ENCODE measurements at places on chromosomes 13 and 19.

DNA sequence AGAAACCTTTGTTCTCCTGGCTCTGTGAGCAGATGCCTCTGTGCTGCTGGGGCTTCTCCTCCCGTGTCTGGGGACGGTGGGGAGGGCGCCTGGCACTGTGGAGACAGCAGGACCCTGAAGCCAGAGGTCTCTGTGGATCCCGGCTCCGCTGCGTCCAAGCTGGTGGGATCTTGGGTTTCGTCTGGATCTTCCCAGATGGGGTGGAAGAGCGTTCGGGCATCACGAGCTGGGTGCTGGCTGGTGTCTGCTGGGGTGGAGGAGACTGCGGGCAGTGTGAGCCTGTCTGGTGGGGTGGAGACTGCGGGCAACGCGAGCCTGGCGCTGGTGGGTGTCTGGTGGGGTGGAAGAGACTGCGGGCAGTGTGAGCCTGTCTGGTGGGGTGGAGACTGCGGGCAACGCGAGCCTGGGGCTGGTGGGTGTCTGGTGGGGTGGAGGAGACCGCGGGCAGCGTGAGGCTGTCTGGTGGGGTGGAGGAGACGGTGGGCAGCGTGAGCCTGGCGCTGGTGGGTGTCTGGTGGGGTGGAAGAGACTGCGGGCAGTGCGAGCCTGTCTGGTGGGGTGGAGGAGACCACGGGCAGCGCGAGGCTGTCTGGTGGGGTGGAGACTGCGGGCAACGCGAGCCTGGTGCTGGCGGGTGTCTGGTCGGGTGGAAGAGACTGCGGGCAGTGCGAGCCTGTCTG lies 5.6 kb downstream of the TEX29 start:
- no peak for DNase-seq

GRCh38 chr13:68440874-68441273 lies 1210.7 kb upstream of the PCDH9 start:
- no peak for DNase-seq

DNA sequence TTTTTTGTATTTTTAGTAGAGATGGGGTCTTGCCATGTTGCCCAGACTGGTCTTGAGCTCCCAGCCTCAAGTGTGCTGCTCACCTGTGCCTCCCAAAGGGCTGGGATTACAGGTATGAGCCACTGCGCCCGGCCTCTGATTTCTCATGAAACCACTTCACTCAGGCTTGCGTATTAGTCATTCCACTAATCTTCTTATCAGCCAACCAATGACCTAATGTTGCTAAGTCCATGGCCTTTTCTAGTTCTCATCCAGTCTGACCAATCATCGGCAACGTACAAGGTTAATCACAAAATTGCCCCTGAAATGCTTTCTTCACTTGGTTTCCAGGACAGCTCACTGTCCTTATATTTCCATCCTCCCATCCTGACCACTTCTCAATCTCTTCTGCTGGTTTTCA lies 605.3 kb upstream of the SLC10A2 start:
- no peak for DNase-seq

GRCh38 chr19:27962264-27962663 lies 1250.7 kb downstream of the UQCRFS1 start:
- DNase-seq, result peak; percentile 14

DNA sequence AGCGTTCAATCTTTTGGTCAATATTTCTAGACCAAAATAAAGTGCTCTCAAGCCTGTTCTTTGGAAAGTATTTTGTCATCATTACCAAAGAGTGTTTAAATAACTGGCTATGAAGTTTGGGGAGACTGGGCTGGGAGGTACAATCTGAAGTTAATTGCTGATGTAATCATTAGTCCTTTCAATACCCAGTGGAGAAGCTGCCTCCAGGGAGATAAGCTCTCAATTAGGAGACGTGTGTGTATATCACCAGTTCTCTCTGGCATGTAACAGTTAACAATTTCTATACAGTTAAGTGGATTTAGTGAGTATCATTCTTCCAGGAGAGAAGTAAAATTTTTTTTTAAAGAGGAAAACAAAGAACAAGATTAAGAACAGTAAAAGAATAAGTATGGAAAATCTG lies 1.4 kb downstream of the COL4A1 start:
- no peak for DNase-seq

- no peak for DNase-seq
These were observed 9.0 kb downstream of the RASA3 start for GRCh38 chr13:114123448-114123847.

GRCh38 chr19:8324186-8325050 lies 3.1 kb downstream of the RPS28 start:
- DNase-seq, result no peak

- DNase-seq, result no peak
These were observed 310.2 kb downstream of the ZNF536 start for GRCh38 chr19:30682146-30682998.

- DNase-seq, result no peak
These were observed 12.6 kb downstream of the SAFB2 start for GRCh38 chr19:5609881-5610448.

Measured in brain microvascular endothelial cell (primary cell).